ENCODE measurements at places on chromosomes 1 and 21. TPM values are rescaled to one million over a fixed set of nuclear protein-coding genes. Genes with fewer than 3 reads are reported as not detected.

FCN3 gene
- total RNA-seq, result not detected

ZNF678 gene
- 5.8 TPM for total RNA-seq

MRTO4 gene
- total RNA-seq, result 51.6 TPM

CLDN8 gene
- total RNA-seq, result not detected

ABCA4 gene
- 1.7 TPM for total RNA-seq

RGS8 gene
- total RNA-seq, result not detected

INKA2 gene
- 8.9 TPM for total RNA-seq

MR1 gene
- 46.3 TPM for total RNA-seq

NPL gene
- total RNA-seq, result 5.5 TPM

GLIS1 gene
- total RNA-seq, result not detected

ARPC5 gene
- total RNA-seq, result 162 TPM

CFHR3 gene
- not detected for total RNA-seq

TMEM222 gene
- total RNA-seq, result 31.5 TPM

PBX1 gene
- total RNA-seq, result 10.2 TPM

PRPF38B gene
- total RNA-seq, result 52.2 TPM

FAAH gene
- total RNA-seq, result 21.0 TPM

GJA8 gene
- not detected for total RNA-seq

OR2T29 gene
- not detected for total RNA-seq

ZNF691 gene
- total RNA-seq, result 8.7 TPM

ZBTB8A gene
- total RNA-seq, result 7.2 TPM

OR2T4 gene
- total RNA-seq, result not detected

SH2D2A gene
- total RNA-seq, result not detected

CDCA8 gene
- total RNA-seq, result 7.9 TPM

KIF26B gene
- total RNA-seq, result 14.2 TPM

HMGCS2 gene
- not detected for total RNA-seq

AMY1C gene
- total RNA-seq, result not detected

NUCKS1 gene
- total RNA-seq, result 94.5 TPM

RGS1 gene
- total RNA-seq, result not detected

OR2W3 gene
- not detected for total RNA-seq

RXFP4 gene
- not detected for total RNA-seq

SPRR2F gene
- not detected for total RNA-seq

RCSD1 gene
- 0.40 TPM for total RNA-seq

TEDDM1 gene
- total RNA-seq, result not detected

C1orf141 gene
- not detected for total RNA-seq

CSF1 gene
- total RNA-seq, result 5.6 TPM

SPRR4 gene
- total RNA-seq, result not detected

SPRR2D gene
- 13.8 TPM for total RNA-seq

PROX1 gene
- total RNA-seq, result 0.33 TPM

KRTAP19-1 gene
- not detected for total RNA-seq

RAP1GAP gene
- 0.54 TPM for total RNA-seq

CDC7 gene
- 4.1 TPM for total RNA-seq

IL10 gene
- not detected for total RNA-seq

AADACL3 gene
- not detected for total RNA-seq

RNF186 gene
- total RNA-seq, result not detected

CAMK2N1 gene
- 22.0 TPM for total RNA-seq

PTGFR gene
- not detected for total RNA-seq

CYP4Z1 gene
- total RNA-seq, result not detected

LCE1B gene
- 1.1 TPM for total RNA-seq

VSIG8 gene
- total RNA-seq, result not detected

PCP4 gene
- not detected for total RNA-seq

All from mammary epithelial cell (primary cell).